NCI-H1092 treated with DMSO at 0.1 percent for 48 hours (cell line): ENCODE measurements at places on chromosomes 1 and 21.

- no peak for DNase-seq
These were observed 57.8 kb upstream of the PGD start for GRCh38 chr1:10340930-10341590.

DNA sequence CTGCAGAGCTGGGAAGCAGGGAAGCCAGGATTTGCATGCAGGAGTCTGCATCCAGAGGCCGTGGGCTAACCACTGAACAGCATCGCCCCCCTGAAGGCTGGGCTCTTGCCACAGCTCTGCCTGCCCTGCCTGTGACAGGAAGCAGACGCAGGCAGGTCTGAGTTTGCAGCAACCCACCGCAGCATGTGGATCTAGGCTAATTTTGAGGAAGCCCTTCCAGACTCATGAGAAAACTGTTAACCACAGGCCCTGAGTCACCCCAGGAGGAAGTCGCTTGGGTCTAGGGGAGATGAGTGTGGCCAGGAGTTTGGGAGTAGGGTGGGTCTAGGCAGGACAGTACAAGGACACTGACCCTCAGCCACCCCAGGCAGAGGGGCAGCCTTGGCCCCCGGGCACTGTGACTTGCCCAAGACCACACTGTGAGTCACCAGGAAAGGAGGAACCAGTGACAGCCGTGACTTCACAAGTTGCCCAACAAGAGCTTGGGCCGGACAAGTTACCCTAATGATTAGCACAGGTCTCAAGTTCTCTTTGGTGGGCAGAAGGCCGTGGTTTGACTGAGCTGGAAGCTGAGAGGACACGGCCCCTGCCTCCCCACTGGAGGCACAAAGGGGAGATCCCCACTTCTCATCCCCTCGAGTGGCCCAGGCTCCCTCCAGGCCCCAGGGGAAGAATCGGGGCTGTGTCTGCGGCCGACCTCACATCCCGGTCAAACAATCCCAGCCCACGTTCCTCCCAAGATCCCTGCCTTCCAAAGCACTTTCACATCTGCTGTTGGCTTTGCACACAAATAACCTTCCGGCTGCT, 826 bp downstream of the LAPTM5 start:
- DNase-seq: no peak

- DNase-seq: no peak
These were observed 25.1 kb downstream of the WDR64 start for GRCh38 chr1:241677201-241677600.

DNA sequence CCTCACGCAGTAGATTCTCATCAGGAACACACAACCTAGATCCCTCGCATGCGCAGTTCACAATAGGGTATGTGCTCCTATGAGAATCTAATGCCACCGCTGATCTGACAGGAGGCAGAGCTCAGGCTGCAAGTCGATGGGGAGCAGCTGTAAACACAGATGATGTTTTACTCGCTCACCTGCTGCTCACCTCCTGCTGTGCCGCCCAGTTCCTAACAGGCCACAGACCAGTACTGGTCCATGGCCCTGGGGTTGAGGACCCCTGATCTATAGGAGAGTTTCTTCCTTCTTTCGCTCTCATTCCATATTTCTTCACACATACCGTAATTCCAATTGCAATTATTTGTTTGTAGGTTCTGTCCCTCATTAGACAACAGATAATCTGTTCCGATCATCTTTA, 103.4 kb downstream of the CLEC20A start:
- no peak for DNase-seq

DNA sequence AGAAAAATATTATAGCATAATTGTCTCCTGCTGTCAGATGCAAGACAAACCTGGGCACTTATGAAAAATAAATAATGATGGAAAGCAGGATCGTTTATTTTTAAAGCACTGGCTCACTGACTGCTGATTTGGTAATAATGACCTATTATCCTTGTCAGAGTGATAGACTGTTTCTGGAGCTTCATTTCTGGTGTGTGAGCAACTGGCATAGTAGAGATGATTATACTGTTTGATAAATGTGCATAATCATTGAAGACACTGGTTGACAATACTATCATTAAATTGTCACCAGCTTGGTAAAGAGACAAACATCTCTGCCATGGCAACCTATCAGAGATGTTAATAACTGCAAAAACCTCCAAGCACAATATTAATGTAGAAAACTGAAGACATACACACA, 179.9 kb upstream of the ZNF644 start:
- DNase-seq: peak; percentile 11

- no peak for DNase-seq
These were observed 1186.5 kb upstream of the TMPRSS15 start for GRCh38 chr21:19590044-19590443.
